ENCODE measurements at places on chromosomes 7 and 10.

GRCh38 chr7:32053204-32053603, 17.0 kb downstream of the PDE1C start:
- no peak for DNase-seq

DNA sequence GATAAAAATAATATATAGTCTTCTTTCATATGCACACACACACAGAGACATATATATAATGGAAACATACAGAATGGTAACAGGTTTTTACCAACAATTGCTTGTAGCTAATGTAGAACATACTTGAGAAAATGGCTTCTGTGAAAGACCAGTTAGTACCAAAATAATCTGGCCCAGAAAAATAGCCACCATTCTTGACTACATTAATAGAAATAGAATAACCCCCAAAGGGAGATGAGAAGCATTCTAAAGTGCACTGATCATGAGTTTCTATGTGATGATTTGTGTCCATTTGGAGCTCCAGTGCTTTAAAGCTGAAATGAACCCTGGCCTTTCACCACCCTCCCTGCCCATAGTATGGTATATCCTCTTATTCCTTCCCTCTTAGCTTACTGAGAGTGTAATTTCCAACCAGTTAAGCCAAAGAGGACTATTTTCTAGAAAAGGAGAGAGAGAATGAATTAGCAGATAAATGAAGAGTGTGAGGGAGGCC, 22.9 kb upstream of the IFIT2 start:
- DNase-seq: no peak

DNA sequence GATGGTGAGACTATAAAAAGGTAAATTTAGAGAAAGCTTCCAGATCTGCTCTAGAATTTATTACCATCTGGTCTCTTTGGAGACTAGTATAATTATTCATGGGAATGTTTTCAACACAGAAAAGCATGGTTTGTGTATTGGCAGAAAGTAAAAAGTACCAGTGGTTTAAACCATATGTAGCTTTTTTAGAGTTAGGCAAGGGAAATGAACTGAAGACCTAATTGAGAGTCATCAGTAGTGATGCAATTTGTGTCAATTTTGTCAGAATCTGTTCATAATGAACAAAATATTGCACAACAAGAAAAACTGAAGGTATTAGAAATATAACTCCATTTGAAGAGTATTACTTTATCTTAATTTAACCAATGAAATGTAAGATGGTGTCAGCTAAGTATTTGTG, 181.4 kb downstream of the ADK start:
- no peak for DNase-seq

- no peak for DNase-seq
Measured at GRCh38 chr10:92265687-92266258, 25.1 kb downstream of the CPEB3 start.

- peak; percentile 49 for DNase-seq
Measured at GRCh38 chr7:17598846-17599245, 300.4 kb downstream of the AHR start.

DNA sequence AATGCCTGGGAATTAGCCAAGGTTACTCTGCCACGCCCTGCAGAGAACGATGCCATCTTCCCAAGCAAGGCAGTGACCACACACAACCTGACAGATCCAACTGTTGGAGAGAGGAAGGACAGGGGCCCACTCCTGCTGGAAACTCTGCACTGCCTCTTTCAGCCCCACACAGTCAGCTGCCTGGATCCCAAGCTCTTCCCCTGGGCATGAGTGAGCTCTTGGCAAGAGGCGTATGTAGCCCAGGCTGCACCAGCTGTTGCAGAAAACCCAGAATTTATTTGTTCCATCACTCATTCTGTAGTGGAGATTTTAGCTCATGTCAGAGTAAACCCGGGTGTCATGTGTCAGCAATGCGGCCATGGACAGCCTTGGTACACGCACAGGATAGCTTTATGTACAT, 135.1 kb upstream of the TRIM24 start:
- DNase-seq: no peak

DNA sequence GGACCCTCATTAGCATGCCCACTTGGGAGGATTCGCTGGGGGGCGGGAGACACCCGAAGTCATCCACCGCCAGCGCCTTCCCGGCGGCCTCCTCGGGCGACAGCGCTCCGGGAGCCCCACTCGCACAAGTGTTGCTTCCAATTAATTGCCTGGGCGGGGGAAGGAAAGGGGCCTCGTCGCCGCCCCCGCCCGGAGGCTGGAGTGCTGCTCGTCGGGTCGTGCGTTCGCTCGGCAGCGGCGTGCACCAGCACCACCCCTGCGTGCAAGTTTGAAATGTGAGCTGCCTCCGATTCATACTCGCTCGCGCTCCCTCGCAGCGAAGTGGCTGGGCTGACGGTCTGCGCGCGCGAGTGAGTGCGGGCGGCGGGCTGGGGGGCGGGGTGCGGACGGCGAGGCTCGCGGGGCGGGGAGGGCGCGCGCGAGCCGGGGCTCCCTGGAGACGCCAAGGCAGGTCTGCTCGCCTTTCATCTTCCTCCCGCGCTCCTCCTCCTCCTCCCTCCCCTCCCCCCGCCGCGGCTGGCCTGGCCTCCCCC, 104.6 kb upstream of the PPIF start:
- DNase-seq: peak; percentile 89

GRCh38 chr7:114923403-114923713, 1.5 kb downstream of the MDFIC start:
- no peak for DNase-seq

DNA sequence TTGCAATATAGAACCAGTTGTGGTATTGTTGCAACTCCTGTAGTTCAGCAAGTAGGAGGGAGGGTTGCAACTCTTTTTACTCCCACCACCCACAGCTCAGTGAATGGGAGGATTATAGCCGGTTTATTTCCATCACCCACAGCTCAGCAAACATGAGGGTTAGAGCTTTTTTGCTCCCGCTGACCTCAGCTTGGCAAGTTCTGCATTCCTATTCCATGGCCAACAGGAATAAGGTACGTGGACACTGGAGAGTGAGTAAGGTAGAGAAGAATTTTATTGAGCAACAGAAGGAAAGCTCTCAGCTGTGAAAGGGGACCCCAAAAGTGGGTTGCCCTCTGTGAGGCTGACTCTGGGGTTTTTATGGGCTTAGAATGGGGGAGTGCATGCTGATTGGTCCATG, 167.1 kb upstream of the SMIM30 start:
- no peak for DNase-seq

- DNase-seq: no peak
Measured at GRCh38 chr10:126964190-126964589, 59.0 kb downstream of the DOCK1 start.

GRCh38 chr10:133318494-133319127, 9.9 kb downstream of the ZNF511 start:
- peak; percentile 76 for DNase-seq

Data from NCI-H1436 (cell line).